ENCODE measurements at places on chromosomes 1 and 21. TPM values are rescaled to one million over a fixed set of nuclear protein-coding genes. Genes with fewer than 3 reads are reported as not detected.
A peak's percentile ranks its signal among the peaks of the same experiment; 100 is the strongest.

Gene TRIM45
- 48.0 TPM for total RNA-seq

DNA sequence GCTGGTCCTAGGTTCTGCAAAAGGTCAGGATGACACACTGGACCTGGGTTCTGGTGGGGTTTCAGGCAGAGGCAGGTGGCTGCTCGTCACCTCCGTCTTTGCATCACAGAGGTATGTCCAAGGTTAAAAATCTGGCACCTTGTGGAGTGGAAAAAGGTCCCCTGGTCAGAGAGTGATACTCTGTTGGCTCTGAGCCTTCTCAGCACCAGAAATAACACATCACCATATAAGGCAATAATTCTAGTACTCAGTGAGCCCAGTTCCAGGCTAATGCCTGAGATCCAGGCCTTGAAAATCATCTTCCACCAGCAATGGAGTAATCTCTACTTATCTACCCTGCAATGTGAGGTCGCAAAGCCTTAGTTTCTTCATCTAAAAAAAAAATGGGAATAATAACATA is 127.3 kb upstream of the C8B start:
- no peak overlapping the region for H3K4me3 ChIP-seq
- H3K27me3 ChIP-seq: peaks cover 3% of the 10 kb centered on the region
- no peak overlapping the region for H3K27ac ChIP-seq
- no peak for DNase-seq
- H3K36me3 ChIP-seq: no peaks in the 10 kb centered on the region
- H3K4me1 ChIP-seq: peaks cover 8% of the 10 kb centered on the region

DNA sequence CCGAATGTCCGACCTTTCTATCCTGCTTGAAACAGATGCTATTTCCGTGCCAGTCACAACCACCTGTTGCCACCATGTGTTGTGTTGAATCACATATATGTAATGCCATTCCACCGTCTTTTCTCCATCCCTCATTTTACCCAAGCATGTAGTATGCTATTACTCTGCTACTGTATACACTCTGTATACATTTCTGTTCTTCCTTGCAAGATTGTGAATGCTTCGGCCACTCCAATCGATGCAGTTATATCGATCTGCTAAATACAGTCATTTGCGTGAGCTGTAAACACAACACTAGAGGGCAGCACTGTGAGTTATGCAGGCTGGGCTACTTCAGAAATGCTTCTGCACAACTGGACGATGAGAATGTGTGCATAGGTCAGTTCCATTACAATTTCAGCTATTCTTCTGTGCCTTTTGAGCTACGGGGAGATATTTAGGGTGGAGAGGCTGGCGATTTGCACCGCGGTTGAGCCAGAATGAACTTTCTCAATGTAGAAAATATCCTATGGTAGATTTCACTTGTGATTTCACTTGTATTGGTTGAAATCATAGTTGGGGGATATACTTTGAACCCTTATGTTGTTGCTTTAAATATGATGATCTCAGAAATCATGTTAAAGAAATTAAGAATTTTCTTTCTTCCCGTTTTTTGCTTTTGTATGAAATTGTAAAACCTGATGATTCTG is 289.8 kb downstream of the NTNG1 start:
- no peak overlapping the region for H3K27ac ChIP-seq
- H3K36me3 ChIP-seq: no peaks in the 10 kb centered on the region
- DNase-seq: peak; percentile 45

Gene PODN
- 0.38 TPM for total RNA-seq

DNA sequence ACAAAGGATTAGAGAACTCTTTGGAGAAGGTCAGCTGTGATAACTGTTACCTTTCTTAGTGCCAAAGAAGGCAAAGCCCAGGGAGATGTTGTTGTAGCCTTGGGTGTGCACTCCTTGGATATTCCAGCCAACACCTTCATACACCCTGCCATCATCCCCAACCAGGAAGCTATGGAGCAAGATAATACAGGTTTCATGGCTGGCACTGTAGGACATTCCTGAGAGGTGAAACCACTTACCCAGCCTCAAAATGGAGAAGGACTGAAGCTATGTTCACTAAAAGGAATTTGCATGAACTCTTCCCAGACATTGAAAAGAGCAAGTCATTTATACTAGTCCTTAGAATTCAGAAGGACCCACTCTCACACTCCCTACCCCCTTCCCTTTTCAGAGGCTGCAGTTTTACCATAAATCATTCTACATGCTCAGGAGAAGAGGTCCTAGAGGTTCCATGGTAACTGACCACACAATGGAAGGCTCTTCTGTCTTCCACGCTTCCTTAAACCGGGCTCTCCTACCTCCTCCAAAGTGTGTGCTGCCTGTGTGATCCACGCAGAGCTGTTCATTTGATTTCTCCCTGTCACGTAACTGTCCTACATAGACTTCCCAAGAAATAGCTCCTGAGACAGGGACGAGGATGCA is 5.5 kb downstream of the PGLYRP4 start:
- peaks cover 4% of the 10 kb centered on the region for H3K27me3 ChIP-seq
- peak overlapping the region; percentile 9 for H3K27ac ChIP-seq
- peaks cover 14% of the 10 kb centered on the region for H3K4me1 ChIP-seq
- H3K4me3 ChIP-seq: no peak overlapping the region

DNA sequence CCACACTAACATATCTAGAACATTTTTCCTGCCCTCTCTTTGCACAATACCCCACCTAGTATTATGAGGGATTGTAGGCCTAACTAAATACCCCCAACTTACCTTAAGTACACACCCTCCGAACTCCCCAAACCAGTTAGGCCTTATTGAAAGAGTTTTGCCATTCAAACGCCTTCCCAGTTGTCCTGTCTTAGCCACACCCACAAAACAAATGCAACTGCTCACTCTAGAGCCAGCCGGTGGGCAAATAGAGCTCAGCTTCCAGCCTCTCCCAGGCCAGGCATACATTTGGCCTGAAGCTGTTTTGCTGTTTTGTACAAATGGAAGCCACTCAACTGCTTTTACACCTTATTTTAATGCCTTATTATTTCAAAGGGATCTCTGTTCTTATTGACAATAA is 224.2 kb upstream of the RUNX1 start:
- no peak for DNase-seq
- peaks cover 1% of the 10 kb centered on the region for H3K36me3 ChIP-seq
- peaks cover 15% of the 10 kb centered on the region for H3K4me1 ChIP-seq
- H3K27me3 ChIP-seq: no peaks in the 10 kb centered on the region
- no peak overlapping the region for H3K4me3 ChIP-seq
- H3K27ac ChIP-seq: no peak overlapping the region

Gene MROH7
- 0.29 TPM for total RNA-seq

- DNase-seq: no peak
- H3K27ac ChIP-seq: no peak overlapping the region
- H3K27me3 ChIP-seq: peaks cover 15% of the 10 kb centered on the region
- no peak overlapping the region for H3K4me3 ChIP-seq
- H3K36me3 ChIP-seq: no peaks in the 10 kb centered on the region
- H3K4me1 ChIP-seq: no peaks in the 10 kb centered on the region
Observed at GRCh38 chr1:215958841-215959240, 391.7 kb downstream of the KCTD3 start.

GRCh38 chr1:171674431-171675405 is 22.2 kb upstream of the MYOC start:
- no peaks in the 10 kb centered on the region for H3K4me1 ChIP-seq
- no peak overlapping the region for H3K4me3 ChIP-seq
- H3K27me3 ChIP-seq: no peaks in the 10 kb centered on the region
- H3K36me3 ChIP-seq: no peaks in the 10 kb centered on the region
- H3K27ac ChIP-seq: no peak overlapping the region

- peaks cover 5% of the 10 kb centered on the region for H3K4me1 ChIP-seq
- H3K27ac ChIP-seq: no peak overlapping the region
- H3K4me3 ChIP-seq: no peak overlapping the region
- no peaks in the 10 kb centered on the region for H3K36me3 ChIP-seq
- H3K27me3 ChIP-seq: peaks cover 3% of the 10 kb centered on the region
Observed at GRCh38 chr1:207112616-207113296, 8.7 kb downstream of the C4BPA start.

Gene COL16A1
- total RNA-seq: 2.1 TPM

GRCh38 chr21:35611708-35612132 is 448.6 kb downstream of the SETD4 start:
- no peaks in the 10 kb centered on the region for H3K36me3 ChIP-seq
- DNase-seq: no peak
- H3K4me1 ChIP-seq: peaks cover 10% of the 10 kb centered on the region

Gene RNF223
- total RNA-seq: not detected

GRCh38 chr1:77280962-77281361 is 857 bp upstream of the AK5 start:
- H3K4me3 ChIP-seq: peak overlapping the region; percentile 64
- H3K4me1 ChIP-seq: peaks cover 11% of the 10 kb centered on the region

Gene CTPS1
- 38.5 TPM for total RNA-seq

- H3K27ac ChIP-seq: peak overlapping the region; percentile 43
- no peak overlapping the region for H3K4me3 ChIP-seq
- peaks cover 3% of the 10 kb centered on the region for H3K27me3 ChIP-seq
- H3K36me3 ChIP-seq: peaks cover 10% of the 10 kb centered on the region
- no peak for DNase-seq
- H3K4me1 ChIP-seq: peaks cover 20% of the 10 kb centered on the region
Observed at GRCh38 chr1:201463071-201463552, 5.9 kb downstream of the PHLDA3 start.

DNA sequence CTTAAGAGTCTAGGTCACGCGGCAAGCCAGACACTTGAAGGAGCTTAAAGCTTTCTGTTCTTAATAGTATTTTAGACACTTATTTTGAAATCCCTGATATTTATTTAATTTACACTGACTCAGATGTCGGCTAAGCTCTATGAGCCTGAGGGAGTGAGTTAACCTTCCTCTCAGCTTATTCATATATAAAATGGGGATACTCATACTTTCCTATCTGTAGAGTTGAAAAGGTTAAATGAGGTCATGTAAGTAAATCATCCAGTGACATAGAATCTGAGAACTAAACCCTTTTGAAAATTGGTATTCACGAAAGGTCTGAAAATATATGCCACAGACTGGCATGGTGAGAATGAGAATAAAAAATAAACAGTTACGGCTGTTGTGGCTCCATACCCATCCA is 1.4 kb upstream of the GPR161 start:
- peaks cover 1% of the 10 kb centered on the region for H3K36me3 ChIP-seq
- DNase-seq: no peak

DNA sequence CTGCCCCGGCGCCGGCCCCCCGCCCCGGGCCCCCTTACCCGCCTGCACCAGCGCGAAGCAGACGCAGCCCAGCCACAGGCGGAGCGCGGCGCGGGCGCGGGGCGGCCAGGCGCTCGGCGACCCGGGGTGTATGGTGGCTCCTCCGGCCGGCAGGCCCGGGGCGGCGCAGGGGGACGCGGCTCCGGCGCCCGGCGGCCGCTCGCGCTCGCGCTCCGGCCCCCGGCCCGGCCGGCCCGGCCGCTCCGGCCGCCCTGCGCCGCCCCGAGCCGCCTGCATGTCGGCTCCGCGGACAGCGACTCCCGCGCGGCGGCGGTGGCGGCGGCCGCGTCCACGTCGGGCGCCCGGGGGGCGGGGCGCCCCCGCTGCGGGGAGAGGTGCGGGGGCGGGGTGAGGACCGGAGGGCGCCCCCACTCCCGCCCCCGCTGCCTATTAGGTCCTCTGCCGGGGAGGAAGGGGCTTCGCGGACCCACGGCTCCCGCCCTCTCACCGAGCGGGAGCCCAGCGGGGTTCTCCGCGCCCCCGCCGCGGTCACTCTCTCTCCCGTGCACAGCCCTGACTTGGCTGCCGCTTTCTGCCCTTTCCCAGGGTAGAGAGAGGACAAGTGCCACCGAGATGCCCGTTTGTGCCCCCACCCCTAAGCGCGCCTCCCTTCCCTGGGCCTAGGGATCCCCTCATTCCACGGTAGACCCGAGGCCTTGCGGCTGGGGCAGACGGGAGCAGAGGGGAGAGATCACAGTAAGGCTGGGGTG is at the start of gene FNDC5:
TSS of gene FNDC5 (minus strand) at position 298 of the 749 bp plus-strand sequence.
- H3K27ac ChIP-seq: no peak within 1 kb of the TSS
- H3K36me3 ChIP-seq: peaks cover 3% of the 10 kb centered on the region
- peak; percentile 52 for DNase-seq
- peak within 1 kb of the TSS; percentile 74 for H3K4me3 ChIP-seq
- peaks cover 56% of the 10 kb centered on the region for H3K27me3 ChIP-seq

DNA sequence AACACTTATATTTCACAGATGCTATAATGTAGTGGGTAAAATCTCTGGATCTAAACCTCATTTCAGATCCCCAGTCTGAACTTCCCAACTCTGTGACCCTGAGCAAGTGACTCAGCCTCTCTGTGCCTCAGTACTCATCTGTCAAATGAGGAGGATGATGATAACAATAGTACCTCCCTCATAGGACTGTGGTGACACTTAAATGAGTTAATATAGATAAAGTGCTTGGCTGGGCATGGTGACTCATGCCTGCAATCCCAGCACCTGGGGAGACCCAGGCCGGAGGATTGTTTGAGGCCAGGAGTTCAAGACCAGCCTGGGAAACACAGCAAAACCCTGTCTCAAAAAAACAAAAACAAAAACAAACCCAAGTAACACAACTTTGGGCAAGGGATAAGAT is 4.7 kb upstream of the ECE1 start:
- H3K27ac ChIP-seq: peak overlapping the region; percentile 49
- H3K27me3 ChIP-seq: no peaks in the 10 kb centered on the region
- H3K4me1 ChIP-seq: peaks cover 32% of the 10 kb centered on the region
- DNase-seq: no peak

DNA sequence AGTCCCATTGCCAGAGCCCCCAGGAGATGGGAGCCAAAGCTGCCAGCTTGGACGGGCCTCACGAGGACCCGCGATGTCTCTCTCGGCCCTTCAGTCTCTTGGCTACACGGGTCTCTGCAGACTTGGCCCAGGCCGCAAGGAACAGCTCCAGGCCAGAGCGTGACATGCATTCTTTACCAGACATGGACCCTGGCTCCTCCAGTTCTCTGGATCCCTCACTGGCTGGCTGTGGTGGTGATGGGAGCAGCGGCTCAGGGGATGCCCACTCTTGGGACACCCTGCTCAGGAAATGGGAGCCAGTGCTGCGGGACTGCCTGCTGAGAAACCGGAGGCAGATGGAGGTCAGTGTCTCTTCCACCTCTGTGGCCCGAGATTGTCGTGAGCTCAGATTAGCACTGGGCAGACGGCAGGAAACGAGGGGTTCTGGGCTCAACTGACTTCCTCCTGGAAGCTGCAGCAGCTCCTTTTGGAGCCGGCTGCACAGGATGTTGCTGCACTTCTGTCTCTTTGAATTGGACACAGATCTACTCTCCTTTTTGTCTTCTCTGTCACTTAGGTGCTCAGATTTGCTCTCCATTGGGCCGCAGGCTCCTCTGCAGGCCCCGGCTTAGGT is 68.0 kb downstream of the DISC1 start:
- DNase-seq: no peak
- peaks cover 6% of the 10 kb centered on the region for H3K4me1 ChIP-seq
- no peak overlapping the region for H3K4me3 ChIP-seq
- no peaks in the 10 kb centered on the region for H3K27me3 ChIP-seq
- H3K27ac ChIP-seq: no peak overlapping the region

GRCh38 chr1:107572674-107573211 is 392.2 kb downstream of the VAV3 start:
- no peaks in the 10 kb centered on the region for H3K4me1 ChIP-seq
- no peak overlapping the region for H3K27ac ChIP-seq
- H3K27me3 ChIP-seq: peaks cover 6% of the 10 kb centered on the region
- no peaks in the 10 kb centered on the region for H3K36me3 ChIP-seq
- DNase-seq: no peak

GRCh38 chr1:18413541-18414305 is 67.0 kb upstream of the KLHDC7A start:
- no peak overlapping the region for H3K27ac ChIP-seq
- peaks cover 2% of the 10 kb centered on the region for H3K4me1 ChIP-seq
- peaks cover 9% of the 10 kb centered on the region for H3K27me3 ChIP-seq

GRCh38 chr1:35229587-35230360 is 36.8 kb upstream of the SFPQ start:
- DNase-seq: no peak
- H3K36me3 ChIP-seq: no peaks in the 10 kb centered on the region
- no peak overlapping the region for H3K4me3 ChIP-seq
- no peaks in the 10 kb centered on the region for H3K4me1 ChIP-seq
- no peaks in the 10 kb centered on the region for H3K27me3 ChIP-seq

Gene IRF6
- total RNA-seq: 23.4 TPM

All from progenitor cell of endocrine pancreas (in vitro differentiated cells).